ENCODE measurements at places on chromosomes 11 and 22.

DNA sequence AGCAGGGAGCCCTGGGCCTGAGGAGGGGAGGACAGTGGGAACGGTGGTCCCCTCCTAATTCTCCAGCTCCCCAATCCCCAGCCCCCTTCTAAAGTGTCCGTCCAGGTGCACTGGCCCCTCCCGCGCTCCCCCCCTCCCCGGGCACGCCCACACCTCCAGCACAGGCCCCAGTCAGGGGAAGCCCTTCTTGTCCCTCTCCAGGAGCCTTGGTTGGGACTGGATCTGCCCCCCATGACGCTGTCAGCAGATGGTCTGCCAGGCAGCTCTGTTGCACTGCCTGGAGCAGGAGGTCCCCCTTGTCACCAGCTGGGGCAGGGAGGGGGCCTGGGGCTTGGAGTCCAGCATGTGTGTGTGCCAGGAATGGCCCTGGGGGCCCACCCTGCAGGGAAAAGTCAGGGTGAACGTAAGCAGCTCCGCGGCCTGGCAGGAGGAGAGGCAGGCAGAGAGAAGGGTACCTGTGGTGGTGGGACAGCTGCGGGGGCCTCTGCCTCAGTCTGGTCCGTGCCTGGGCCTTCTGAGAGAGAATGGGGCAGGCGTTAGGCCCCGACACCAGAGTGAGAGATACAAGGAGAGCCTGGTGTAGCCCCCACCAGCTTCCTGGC is 1.6 kb downstream of the IRF7 start:
- DNase-seq: no peak

DNA sequence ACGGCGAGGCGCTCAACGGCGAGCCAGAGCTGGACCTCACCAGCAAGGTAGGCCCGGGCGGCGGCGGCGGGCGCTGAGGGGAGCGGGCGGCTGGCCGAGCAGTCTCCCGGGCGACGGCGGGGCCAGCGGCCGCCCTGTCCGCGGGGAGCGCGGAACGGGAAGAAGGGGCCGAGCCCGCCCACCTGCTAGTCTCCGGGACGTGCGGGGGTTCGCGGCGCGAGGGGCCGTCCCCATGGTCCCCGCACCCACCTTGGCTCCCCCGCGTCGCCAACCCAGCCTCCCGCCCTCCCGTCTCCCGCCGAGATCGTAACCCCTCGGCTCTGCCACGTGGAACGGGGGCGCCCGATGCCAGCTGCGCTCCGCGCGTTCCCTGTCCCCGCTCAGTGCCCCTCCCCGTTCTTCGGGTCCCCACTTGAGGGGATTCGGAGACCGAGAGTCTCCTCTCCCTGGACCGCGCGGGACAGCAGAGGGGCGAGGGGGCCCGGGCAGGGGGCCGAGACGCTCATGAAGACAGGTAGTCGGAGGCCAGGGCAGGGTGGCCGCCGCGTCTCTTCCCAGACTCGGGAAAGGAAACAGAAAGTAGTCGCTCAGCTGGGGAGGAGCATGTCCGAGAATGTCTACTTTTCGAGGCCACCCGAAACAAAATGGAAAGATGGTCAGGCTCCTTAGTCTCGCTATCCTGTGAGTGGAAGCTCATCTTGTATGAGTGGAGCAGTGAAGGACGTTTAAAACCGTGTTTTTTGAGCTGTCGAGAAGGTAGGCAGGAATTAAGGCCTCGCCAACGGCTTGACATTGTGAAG is 557 bp downstream of the GTPBP1 start:
- peak; percentile 71 for DNase-seq

GRCh38 chr22:39149915-39150847 is 2.3 kb downstream of the CBX7 start:
- no peak for DNase-seq

DNA sequence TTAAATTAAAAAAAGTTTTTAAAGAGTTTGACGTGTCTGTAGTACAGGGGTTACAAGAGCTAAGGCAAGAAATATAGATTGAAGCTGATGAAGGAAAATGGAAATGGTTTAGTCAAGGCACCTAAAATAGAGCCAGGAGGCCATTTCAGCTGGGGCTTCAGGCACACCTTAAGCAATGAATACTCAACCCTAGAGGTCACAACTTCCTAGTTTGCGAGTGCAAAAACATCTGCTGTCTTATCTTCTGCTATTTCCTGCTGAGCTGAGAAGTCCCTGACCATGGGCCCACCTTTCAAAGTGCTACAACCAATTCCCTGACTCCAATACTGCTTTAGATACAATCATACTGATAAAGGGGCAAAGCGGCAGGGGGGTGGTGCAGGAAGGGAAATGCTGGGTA is 87.4 kb downstream of the DLG2 start:
- no peak for DNase-seq

DNA sequence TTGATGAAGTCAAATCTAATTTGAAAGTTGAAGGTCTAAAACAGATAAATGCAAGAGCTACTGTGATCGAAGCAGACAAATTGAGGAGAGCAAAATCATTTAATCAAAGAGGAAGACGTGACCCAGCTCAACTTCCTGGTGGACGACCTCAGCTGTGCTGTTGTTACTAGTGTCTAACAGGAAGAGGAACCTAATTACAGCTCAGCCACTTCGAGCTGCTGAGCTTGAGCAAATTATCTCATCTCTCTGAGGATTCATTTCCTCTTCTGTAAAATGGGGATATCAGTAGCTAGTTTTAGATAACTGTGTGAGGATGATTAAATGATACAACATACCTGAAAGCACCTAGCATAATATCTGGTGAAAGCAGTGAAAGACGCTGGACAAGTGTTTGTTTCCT is 48.6 kb upstream of the OLFML1 start:
- peak; percentile 87 for DNase-seq

GRCh38 chr11:2703363-2704141 is 3.8 kb upstream of the KCNQ1OT1 start:
- no peak for DNase-seq

GRCh38 chr11:5065027-5065426 is 4.3 kb upstream of the OR52E1 start:
- DNase-seq: no peak

GRCh38 chr11:76252631-76253070 is 46.3 kb upstream of the WNT11 start:
- DNase-seq: no peak

- DNase-seq: no peak
Observed at GRCh38 chr22:20510811-20511577, 3.6 kb downstream of the MED15 start.

- DNase-seq: peak; percentile 65
Observed at GRCh38 chr11:60130496-60130895, 42.0 kb downstream of the MS4A2 start.

DNA sequence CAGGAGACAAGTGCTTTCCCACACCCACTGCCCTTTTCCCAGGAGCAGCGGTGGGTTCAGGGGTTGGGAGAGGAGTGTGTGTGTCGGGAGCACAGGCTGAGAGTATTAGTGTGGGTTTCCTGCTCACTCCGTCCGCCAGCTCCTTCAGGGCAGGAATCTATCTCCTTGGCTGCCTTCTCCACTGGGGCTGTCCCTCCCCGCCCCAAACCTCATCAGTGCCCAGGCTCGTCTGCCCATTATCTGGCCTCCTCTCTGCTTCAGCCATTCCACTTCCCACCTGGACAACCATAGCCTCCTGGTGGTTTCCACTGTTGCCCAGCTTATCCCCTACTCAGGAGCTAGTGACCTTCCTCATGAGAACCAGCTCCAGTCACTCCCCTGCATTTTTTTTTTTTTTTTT is 19.9 kb downstream of the ASPHD2 start:
- no peak for DNase-seq

DNA sequence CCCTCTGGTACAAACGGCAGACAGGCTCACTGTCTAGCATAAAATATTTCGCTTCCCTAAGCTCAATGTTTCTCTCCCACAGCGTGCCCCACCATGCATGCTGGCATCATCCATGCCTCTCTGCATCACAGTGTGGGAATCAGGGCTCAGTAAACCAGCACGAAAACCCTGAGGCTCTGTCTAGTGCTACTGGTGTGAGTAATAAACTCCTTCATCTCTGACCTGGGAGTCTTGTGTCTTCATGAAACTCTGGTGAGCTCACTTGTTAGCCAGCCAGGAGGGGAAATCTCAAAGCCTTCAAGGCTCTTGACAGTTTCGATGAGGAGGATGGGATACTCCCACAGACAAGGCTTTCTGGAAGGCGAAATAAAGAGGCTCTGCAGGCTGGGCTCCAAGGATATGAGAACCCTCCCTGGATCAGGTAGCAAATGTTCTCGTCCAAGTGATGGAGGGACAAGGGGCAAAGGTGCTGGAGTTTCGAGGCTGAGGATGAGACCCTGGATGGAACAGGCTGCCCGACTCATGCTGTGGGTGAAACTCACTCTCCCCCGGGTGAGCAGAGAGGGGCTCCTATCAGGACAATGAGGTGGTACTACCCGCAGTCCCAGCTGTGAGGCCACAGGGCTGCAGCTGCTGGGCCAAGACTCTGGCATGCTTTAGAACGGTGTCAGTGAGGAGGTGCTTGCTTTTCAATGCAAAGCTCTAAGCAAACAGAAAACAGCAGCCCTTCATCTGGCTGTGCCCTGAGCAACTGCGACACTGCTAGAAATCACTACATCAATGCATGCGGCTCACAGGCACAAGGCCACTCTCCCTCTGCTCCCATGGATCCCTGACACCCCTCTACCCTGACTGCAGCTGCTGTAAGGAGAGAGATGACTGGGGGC is 69.3 kb downstream of the SHANK2 start:
- no peak for DNase-seq

DNA sequence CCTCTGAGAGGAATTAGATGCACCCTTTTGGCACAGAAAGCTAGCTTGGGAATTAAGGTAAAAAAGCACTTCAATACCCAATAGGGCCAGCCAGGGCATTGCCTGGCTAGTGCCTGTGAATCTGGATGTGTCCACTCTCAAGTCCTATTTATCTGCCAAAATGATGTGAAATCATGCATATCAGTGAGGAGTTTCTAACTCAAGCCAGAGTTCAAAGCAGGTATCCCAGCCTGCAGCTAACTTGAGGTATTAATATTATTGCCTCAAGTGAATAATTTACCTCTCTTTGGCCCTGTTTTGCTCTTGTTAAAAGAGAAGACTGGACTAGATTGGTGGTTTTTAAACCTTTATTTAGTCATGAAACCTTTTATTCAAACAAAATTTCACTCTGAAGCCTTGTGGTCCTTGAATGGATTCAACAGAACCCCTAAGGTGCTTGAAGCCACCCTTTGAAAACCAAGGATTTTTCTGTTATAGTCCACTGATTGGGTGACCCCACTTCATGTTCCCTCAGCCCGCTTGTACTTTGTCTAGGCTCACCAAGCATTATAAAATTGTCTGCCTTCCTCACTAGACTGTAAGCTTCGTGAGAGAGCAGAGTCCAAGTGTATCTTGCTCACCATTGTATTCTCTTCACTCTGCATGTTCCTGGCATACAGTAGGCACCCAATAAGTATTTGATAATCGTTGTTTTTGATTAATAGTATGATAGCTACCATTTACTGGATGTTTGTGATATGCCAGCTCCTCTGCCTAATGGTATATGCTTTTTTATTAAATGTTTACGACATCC is 4.5 kb downstream of the RNF121 start:
- DNase-seq: no peak

GRCh38 chr11:27861706-27862430 is 161.6 kb upstream of the BDNF start:
- DNase-seq: no peak

DNA sequence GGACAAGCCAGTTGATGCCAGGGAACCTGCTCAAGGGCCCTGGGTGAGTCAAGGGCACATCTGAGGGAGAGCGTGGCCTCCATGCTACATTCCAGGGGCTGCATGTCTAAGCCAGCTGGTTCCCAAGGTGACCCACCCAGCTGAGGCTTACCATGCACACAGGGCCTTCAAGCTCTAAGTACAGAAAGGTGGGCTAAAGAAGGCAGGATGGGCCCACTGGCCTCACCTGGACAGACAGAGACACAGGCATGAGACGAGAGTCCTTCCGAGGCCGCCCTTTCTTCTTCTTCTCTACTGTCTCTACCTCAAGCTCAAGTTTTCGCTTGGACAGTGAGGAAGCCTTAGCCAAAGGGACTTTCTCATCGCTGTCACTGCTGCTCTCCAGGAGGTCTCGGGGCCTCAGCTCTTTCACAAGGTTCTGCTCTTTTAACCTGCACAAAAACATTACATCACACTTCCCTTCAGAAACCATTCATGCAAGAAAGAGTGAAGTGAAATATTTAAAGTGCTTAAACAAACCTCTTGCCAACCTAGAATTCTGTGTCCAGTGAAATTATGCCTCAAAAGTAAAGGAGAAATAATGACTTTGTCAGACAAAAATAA is 69.9 kb downstream of the HIRA start:
- DNase-seq: no peak

GRCh38 chr11:114280696-114281095 is 15.5 kb upstream of the NNMT start:
- DNase-seq: peak; percentile 30

DNA sequence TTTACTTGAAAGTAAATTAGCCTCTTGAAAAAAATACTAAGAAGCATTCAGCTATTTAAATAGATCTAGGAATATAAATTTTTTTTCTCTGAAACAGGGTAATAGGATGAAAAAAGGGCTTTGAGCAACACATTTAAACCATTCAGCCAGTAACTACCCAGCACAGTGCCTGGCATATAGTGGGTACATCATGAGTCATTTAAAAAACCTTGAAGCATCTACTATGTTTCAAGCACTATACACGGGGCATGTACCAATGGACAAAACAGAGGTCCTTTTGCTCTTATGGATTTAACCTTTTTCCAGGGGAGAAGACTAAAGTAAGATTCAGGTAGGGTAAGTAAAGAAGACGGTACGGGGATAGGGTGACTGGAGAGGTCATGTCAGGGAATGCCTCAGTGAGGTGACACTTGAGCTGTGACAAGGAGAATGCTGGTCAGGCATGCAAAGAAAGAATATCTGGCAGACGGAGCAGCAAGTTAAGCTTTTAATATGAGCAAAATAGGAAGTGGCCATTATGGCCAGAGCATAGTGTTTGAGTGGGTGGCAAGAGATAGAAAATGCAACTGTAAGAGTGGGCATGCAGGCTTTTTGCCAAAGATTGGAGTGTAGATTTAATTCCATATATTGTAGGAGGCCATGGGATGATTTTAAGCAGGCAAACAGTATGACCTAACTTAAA is 101.1 kb downstream of the HIPK3 start:
- DNase-seq: peak; percentile 66

DNA sequence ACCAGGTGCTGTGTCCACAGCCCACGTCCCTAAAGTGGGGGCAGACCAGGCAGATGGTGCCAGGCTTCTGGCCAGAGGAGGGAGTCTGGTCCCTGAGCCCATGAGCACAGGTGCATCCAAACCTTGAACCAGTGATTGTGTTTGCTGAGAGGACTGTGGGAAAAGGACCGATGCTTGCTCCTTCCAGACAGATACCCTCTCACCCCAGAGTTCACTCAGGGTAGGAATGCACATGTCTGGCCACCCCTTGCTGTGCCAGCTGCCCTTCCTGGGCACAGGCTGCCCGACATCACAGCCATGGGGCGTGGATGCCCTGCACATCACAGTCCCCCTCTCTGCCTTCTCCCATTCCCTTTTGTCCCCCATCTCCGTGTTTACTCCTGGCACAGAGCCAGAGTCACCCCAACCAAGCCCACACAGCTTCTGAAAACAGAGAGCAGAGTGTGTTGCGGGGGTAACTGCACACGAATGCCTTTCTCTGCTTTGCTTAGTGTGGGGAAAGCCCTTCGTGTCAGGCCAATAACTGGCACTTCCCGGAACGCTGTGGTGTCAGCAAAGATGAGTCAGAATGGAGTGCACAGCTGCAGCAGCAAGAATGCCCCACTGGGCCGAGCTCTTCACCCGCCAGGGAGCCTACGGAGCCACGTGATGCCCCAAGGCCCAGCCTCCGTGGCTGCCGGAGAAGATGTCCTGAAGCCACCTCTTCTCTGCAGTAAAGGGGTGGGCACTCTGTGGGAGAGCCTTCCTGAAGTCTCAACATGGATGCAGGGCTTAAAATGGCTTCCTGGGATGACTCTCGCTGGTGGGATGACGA is 7.6 kb downstream of the CARS1 start:
- peak; percentile 83 for DNase-seq
